Activated T-cell treated with anti-CD3 and anti-CD28 coated beads, Interleukin-2, amount 50 U/mL, for 4 hours (primary cell): ENCODE measurements at places on chromosomes 1 and 21. TPM values are rescaled to one million over a fixed set of nuclear protein-coding genes. Genes with fewer than 3 reads are reported as not detected.

FCRL4 gene
- not detected for total RNA-seq

INTS11 gene
- total RNA-seq: 181 TPM

TNFSF18 gene
- total RNA-seq: not detected

IQCC gene
- 3.0 TPM for total RNA-seq

S100A7A gene
- total RNA-seq: not detected
